ENCODE measurements at places on chromosomes 12 and 14.

- DNase-seq, result no peak
Observed at GRCh38 chr12:46917821-46918220, 92.0 kb upstream of the SLC38A4 start.

GRCh38 chr12:55673638-55674037, 34.1 kb downstream of the ITGA7 start:
- no peak for DNase-seq

DNA sequence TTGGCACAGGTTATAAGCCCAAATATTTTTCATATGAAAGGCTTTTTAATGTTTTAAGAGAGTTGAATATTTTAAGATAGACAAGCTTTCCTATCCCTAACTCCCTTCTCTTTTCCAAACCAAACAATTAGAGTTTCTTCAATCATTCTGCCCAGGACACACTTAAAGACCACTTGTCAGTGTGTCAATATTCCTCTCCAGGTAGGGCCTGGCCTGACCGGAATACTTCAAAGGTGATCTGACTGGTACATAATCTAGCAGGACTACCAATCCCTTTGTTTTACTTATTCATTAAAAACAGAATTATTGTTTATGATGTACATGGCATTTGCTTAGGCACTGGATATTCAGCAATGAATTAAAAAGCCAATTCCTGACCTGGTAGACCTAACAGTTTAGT, 24.2 kb upstream of the SNRPF start:
- no peak for DNase-seq

- DNase-seq, result no peak
Observed at GRCh38 chr12:66648033-66648735, 30.7 kb downstream of the GRIP1 start.
